ENCODE measurements at places on chromosomes 2 and 18.

DNA sequence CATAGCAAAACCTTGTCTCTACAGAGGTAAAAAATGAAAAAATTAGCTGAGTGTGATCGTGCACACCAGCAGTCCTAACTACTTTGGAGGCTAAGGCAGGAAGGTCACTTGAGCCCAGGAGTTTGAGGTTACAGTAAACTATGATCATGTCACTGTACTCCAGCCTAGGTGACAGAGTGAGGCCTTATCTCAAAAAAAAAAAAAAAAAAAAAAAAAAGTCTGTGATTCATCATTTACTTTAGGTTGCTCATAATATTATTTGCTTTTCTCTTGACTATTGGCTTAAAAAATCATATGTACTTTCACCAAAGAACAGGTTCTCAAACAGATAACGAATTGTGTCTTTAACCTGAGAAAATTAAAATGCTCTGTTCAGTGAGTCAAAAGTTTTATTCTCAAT, 129.1 kb downstream of the MYO3B start:
- DNase-seq, result no peak

DNA sequence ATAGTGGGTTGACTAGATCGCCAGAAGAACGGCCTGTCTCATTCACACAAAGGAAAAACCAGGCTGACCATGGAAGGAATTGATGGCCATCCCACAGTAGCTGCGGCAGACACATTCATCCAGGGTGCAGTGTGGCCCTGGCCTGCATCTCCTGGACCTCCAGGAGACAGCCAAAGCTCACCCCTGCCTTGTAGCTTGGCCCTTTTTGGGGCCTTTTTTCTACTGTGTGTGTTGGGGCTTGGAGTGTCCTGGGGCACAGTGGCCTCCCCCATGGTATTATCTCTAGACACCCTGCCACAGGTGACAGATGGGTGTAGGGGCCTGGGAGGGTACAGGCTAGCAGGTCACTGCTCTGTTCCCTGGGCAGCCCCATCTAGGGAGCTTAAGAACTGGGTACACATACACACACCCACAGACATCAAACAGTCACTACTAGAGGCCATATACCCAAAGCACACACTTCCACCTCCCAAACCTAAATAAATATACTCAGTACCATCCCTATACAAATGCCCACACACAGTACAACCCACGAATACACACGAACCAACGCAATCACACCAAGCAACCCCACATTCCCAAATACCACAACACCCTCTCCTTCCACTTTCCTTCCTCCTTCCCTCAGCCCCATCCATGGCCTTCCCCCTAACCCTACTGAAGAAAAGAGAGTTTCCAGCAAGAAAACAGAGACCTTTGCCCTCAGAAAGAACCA, 8.6 kb downstream of the EN1 start:
- DNase-seq, result no peak

DNA sequence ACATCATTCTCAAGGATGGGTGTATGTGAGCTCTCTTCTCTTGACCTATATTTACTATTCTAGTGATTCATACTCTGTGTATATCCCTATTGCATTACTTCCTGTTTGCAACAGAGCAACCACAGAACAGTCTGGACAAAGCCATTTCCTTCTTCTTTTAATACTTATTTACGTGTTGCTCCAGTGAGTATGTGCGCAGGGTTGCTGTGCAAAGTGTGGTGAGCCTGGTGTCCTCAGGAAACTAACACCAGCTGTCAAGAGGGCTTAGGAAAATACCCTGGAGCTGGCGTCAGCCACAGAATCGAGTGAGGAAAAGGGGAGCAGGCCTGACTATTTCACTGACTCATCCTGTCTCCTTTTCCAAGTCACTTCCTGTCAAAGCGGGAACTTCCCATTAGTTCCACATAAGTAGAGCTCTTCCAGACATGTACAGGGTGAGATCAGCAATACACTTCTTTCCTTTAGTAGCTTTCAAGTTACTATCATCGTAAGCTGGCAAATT, 214.1 kb upstream of the COPS8 start:
- DNase-seq, result no peak

GRCh38 chr2:1394709-1395408, 18.4 kb upstream of the TPO start:
- no peak for DNase-seq

DNA sequence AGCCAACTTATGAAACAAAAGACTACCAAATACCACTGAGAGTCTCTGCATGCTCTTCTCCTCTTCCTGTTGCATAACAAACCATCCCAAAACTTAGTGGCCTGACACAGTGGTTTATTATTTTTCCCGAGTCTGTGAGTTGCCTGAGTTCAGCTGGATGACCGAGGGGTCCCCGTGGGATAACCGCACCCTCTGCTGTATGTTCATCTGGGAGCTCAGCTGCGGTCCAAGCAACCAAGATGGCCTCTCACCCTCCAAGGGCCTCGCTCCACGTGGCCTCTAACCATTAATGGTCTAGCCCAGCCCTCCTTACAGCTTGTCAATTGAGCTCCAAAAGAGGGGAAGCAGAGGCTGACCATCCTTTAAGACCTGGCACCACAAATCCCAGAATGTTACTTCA, 17.1 kb downstream of the ITM2C start:
- DNase-seq, result no peak

GRCh38 chr2:230890646-230891045, 25.9 kb downstream of the ITM2C start:
- no peak for DNase-seq

DNA sequence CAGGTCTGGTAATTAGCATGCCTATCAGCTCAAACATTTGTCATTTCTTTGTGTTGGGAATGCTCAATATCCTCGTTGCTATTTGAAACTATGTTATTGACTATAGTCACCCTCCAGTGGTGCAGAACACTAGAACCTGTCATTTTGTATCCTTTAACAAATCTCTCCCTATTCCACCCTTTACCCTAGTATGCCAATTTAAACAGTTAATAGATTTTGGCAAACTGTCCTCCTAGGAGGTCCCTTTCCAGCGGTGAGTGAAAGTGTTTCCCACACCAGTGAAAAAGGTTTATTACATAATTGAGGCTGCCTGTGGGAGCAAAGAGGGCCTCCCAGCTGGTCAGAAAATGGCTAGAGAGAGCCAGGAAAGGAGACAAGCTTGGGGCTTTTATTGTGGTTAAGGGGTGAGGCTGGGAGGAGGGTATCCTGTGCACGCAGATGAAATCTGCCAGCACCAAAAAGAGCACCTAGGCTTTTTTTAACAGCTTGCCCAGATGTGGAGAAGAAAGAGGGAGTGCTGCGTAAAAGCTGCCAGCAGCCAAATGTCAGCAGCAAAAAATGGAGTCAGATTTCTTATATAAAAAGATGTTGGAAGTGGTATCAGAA, 1.8 kb upstream of the DRC1 start:
- DNase-seq, result no peak

All from body of pancreas (tissue), 4 donors.